ENCODE measurements at places on chromosomes 1 and 21. TPM values are rescaled to one million over a fixed set of nuclear protein-coding genes. Genes with fewer than 3 reads are reported as not detected.

DNA sequence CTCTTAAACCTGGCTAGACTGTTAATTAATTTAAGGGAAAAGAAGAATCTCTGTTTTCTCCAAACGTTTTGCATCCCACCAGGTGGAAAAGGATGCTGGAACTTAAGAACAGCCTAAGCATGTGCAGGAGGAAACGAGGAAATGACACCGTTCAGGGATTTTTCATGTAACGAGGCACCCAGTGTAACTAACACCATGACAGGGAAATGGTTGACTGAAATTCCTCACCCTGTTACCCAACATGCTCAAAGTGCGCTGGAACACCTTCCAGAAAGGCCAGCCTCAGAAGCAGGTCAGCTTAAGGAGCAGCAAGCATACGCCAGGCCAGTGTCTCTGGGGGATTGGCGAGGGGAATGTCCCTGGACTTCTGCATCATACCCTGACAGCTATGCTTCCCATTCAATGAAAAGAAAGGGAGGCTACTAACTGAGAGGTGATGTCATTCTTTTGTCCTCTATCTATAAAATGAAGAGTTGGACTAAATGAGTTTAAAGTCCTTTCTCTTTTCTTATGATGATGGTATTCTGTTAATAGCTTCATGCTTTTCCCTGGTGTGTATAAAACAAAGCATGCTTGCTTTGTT, 21.6 kb downstream of the TNN start:
- DNase-seq, result no peak

DNA sequence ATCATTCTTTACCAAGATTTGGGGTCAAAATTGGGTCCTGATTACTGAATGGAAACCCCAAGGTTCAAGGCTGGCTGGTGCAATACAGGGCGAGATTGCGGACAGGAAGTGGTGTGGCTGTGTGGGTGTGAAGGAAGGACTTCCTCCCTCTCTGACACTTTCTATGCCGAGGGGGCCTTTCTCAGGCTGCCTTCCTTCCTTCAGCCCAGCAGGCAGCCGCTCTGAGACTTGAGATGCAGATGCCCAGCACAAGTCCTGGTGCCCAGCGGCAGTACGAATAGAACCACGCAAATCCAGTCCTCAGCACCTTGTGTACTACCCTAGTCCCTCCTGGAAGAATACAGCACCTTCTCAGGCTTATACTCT, 16.3 kb downstream of the BATF3 start:
- no peak for DNase-seq

- DNase-seq, result peak; percentile 88
Observed at GRCh38 chr21:36320421-36321324, 676 bp downstream of the MORC3 start.

GRCh38 chr1:172851856-172852255, 193.0 kb downstream of the FASLG start:
- no peak for DNase-seq

AMIGO1 gene
- total RNA-seq, result 1.2 TPM

FCGR1A gene
- not detected for total RNA-seq

Measured in mammary epithelial cell (primary cell).